Fibroblast of pulmonary artery (primary cell): ENCODE measurements at places on chromosomes 13 and 19.

DNA sequence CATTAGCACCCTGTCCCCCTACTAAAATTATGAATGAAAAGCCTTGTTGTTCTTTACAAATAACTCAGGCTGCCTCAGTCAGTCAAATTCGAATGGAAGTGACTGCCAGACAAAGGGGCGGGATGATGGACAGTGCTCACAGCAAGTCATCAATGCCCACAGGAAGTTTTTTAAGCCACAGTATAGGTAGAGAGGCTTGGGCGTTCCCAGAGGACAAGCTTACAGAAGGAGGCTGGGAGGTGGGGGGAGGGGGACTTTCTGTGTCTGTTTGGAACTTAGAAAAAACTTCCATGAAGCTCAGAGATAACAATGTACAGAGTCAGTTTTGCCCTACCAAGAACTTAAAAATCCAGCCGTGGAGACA lies 18.5 kb upstream of the SPRY2 start:
- no peak for DNase-seq

DNA sequence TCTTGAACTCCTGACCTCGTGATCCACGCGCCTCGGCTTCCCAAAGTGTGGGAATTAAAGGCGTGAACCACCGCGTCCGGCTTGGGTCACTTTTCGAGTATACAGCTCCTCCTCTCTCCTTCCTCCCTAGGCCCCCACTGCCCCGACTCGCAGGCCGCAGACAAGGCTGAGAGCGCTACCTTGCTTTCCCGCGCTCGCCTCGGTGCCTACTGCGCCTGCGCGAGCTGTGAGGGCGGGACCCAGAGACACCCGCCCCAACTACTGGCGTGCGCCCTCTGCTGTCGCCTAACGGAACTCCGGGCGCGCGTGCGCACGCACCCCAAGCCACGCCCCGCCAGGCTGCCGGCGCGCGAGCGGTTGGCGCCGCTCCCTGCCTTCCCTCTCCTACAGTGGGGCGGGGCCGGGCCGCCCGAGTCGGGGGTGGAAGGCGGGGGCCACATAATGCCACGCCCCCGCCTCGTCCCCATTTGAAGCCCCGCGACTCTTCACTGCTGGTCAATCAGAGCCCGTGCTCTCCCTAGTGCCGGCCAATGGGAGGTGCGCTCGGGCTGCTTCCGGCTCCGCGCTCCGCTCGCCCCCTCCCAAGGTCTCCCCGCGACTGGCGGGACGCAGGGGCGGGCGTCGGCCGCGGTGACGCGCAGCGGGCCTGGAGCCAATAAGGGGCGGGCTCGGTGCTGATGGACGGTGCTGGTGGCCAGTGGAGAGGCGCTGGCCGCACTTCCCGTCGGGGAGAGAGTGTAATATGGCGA lies at the start of gene RAB8A:
Gene RAB8A, plus strand, starts transcription at position 730 of the 749 bp plus-strand sequence. Its CDS starts 13 bp downstream, at position 743.
- DNase-seq = peak; percentile 99

GRCh38 chr13:93292366-93292765 lies 65.8 kb downstream of the GPC6 start:
- no peak for DNase-seq

GRCh38 chr19:2561221-2561620 lies 85.3 kb downstream of the GADD45B start:
- no peak for DNase-seq

- no peak for DNase-seq
Measured at GRCh38 chr13:52738719-52739467, 727 bp downstream of the CNMD start.

DNA sequence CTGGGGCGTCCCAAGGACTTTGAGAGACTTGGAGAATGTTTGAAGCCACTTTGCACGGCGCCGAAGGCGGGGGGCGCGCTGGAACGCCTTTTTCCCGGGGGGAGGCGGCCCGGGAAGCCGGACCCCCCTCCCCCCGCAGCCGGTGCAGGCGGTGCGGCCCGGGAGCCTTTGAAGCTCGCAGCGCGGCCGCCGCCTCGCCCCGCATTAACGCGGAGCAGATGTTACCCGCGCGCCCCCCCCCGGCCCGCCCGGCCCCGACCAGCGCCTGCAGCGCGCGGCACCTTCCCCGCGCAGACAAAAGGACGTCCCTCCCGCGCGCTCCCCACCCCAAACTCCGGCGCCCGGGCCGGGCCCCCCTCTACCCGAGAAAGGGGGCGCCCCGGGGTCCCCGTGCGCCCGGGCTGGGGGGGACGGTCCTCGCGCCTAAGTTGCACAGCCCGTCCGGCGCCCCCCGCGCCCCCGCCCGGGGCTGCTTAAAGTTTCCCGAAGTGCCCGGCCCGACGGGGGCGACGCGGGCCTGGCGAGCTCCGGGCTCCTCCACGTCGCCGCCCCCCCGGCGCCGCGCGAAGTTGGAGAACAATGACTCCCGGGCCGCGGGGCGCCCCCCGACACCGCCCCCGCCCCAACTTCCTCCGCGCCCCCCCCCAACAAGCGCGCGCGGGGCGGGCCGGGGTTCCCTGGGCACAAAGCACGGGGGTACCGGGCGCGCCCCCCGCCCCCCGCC lies 685 bp downstream of the TCF3 start:
- peak; percentile 26 for DNase-seq

DNA sequence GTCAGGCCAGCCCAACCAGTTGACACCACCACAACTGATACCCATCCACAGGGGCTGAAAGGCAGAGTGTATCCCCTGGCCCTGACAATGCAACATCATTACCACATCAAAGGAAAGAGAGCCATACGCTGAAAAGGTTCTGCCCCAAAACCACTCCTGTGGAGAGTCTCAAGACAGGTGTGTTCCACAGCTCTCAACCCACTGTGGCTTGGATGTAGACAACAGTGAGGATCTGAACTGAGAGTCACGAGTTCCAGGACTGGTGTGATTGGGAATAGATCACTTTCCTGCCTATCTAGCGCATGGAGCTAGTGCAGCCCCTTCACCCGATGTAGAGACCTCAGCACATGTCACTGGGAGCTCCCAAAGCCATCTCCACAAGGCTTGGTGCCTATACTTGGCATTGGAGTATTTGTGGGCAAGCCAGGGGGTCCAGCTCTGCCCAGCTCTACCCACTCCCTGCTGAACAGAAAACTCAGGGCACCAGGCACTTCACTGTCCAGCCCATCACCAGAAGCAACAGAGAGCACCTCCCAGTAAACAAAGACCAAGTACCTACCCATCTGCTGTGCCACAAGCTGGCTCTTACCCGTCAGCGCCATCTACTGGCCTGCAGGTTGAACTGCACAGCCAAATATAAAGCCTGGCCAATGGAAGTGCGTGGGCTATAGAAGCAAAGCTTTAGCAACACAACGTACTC lies 579.5 kb downstream of the UQCRFS1 start:
- peak; percentile 61 for DNase-seq

- peak; percentile 66 for DNase-seq
Measured at GRCh38 chr19:49758292-49758691, 4.8 kb downstream of the TSKS start.

DNA sequence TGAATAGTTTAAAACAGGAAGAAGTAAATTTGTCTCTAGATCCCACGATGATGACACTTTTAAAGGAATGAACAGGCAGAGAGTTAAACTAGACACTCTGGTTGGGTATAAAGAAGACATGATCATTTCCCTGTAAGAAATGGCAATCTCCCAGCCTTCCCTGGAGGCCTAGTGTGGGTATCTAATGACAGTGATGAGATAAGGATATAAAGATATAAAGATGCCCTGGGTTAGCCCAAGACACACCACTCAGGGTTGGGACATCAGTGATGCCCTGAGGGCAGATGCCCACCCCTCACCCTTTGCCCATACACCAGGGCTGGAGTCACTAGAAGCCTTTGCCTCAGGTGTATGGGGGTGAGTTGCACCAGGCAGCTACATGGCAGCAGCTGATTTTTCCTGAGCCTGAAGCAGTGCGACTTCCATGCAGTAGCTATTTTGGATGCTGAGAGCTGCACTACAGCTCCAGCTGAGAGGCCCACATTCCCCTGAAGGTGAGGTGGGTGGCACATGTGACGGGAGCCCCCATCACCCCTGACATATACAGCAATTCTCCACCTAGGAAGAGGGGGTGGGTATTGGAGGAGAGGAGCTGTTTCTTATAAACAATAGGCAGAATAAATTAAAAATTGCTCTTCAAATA lies 177.5 kb downstream of the NDFIP2 start:
- DNase-seq = no peak

GRCh38 chr19:18368504-18369222 lies 17.3 kb upstream of the GDF15 start:
- DNase-seq = no peak

GRCh38 chr19:11721681-11722080 lies 17.1 kb downstream of the ZNF823 start:
- DNase-seq = no peak

- no peak for DNase-seq
Measured at GRCh38 chr19:32842061-32842460, 27.5 kb downstream of the SLC7A9 start.

- peak; percentile 53 for DNase-seq
Measured at GRCh38 chr13:45162194-45162593, 38.7 kb downstream of the KCTD4 start.

- no peak for DNase-seq
Measured at GRCh38 chr13:32026623-32027022, 5.0 kb upstream of the FRY start.

- no peak for DNase-seq
Measured at GRCh38 chr13:97223037-97223710, 1.0 kb downstream of the MBNL2 start.

DNA sequence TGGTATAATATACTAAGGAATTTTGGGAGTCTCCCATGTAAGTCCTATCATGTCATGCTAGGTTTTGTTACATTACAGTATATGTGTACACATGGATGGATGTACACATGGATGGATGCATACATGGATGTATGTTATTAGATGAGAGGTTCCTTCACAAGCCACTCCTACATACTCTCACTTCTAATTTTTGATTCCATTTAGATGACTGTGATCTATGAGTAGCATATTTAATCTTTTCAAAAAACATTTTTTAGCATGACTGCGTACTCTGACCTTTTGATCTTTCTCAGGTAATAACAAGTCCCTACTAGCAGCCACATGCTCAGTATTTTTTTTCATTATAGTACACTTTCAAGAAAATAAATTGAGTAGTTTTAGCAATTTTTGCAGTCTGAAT lies 441.8 kb downstream of the SLITRK1 start:
- DNase-seq = no peak

- DNase-seq = no peak
Measured at GRCh38 chr13:47564041-47564440, 437.0 kb downstream of the SUCLA2 start.

- peak; percentile 8 for DNase-seq
Measured at GRCh38 chr13:66402066-66402465, 828.1 kb downstream of the PCDH9 start.

DNA sequence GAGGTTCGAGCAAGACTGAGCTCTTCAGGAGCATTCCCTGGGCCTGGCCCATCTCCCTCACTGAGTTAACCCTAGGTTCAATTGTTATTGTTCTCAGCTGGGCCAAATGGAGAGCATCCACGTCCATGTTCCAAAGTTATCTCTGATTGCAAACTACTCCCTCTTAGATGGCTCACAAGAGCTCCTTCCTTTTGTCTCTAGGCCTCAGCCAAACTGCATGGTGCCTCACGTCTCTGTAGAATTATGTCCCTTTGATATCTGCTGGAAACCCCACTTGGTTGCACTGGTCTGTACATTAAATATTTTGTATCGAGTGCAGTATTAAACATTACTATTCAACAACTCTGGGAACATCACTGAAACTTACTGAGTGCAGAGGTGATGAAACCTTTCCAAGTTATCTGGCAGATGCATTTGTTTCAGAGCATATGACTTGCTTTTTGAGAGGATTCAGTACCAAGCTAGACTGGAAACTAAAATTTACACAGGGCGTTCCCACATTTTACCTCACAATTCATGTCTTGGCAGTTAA lies 38.1 kb downstream of the DOCK9 start:
- DNase-seq = peak; percentile 51

DNA sequence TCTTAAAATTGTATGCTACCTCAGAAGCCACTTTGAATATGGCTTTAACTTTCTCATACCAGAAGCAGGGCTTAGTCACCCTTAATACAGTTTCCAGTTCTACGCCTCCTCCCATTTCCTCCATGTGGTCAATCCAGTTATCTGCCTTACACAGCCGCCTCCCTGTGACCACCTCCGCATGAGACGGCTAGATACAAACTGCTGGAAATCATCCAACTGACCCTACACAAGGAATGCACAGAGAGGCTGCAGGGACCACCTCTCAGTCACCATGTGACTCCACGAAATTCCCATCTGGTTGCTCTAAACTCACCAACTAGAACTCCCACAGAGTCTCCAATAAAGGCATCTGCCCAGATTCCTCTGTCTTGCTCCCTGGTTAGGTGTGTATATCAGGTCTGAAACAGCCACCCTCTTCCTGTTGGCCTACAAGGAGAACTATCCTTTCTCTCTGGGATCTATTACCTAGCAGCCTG lies 6.8 kb downstream of the ZNF564 start:
- peak; percentile 82 for DNase-seq

DNA sequence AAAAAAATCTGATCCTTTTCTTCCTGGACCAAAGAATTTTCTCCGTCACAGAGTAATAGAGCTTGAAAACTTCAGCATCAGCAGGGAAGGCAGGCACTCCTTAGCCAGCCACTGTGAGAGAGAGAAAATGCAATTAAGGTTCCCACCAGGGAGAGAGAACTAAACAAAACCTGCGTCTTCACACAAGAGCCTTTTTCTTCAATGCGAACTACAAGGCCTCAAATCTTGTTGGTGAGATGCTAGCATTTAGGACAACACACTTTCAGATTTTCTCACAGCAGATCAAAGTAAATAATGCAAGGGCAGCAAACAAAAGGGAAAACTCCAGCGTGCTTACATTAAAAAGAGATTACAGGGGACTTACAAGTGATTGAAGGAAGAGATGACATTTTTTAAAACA lies 80.1 kb downstream of the DACH1 start:
- no peak for DNase-seq

- DNase-seq = no peak
Measured at GRCh38 chr19:48703316-48703715, 7.5 kb downstream of the FUT2 start.

GRCh38 chr19:3163230-3163886 lies 15.2 kb upstream of the S1PR4 start:
- DNase-seq = peak; percentile 69

- no peak for DNase-seq
Measured at GRCh38 chr19:3474010-3474409, 6.3 kb downstream of the SMIM24 start.

DNA sequence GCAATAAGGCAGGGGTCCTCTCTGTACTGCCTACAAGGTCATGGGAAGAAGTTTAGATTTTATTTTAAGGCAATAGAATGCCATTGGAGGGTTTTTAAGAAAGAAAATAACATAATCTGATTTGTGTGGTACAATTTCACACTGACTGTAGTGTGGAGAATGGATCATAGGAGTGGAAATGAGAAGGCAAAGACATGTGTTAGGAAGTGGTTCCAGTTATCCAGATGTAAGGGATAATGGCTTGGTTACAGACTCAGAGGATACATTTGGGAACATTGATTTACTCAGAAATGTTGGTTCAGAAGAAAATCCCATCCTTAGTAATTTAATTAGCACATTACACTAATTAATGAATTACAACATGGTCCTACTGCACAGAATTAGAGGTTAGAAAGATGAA lies 788.2 kb downstream of the SLITRK5 start:
- no peak for DNase-seq
